ENCODE measurements at places on chromosomes 5 and 9.
A peak's percentile ranks its signal among the peaks of the same experiment; 100 is the strongest.

DNA sequence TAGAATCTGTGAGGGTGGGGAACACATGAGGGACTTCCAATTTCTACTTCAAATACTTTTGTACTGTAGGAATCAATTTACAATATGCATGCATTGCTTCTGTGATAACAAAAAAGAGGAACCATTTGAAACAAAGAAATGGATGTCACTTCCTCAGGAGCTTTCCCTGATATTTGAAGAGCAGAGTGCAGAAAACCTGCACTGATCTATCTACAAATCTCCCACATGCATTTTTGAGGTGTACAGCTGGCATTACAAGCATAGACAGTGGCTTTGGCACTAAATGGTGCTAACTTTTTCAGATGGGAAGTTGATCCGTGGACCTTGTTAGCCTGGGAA lies 27.7 kb downstream of the YIPF5 start:
- no peak for DNase-seq

- DNase-seq: no peak
Measured at GRCh38 chr9:84751921-84752320, 82.4 kb downstream of the NTRK2 start.

- peak; percentile 81 for DNase-seq
Measured at GRCh38 chr9:132768932-132769905, 99.0 kb downstream of the GTF3C4 start.

GRCh38 chr9:127058645-127059021 lies 63.8 kb downstream of the ANGPTL2 start:
- DNase-seq: no peak

DNA sequence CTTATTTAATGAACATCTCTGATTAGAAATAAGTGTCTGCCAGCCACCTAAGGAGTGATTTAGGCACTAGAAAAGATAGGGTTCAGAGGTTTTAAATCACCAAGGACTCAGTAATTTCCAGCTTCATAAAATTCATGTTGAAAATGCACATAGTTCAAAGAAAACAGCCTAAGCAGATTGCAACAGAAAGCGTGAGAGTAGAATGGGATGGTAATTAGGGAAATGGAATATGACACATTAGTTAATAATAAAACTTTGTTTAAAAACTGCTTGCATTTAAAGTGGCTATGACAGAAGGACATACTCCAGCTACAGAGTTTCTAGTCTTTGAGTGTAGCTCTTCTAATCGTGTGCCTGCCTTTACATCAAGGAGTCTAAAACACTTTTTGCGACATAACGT lies 490.8 kb downstream of the TLE4 start:
- DNase-seq: no peak

DNA sequence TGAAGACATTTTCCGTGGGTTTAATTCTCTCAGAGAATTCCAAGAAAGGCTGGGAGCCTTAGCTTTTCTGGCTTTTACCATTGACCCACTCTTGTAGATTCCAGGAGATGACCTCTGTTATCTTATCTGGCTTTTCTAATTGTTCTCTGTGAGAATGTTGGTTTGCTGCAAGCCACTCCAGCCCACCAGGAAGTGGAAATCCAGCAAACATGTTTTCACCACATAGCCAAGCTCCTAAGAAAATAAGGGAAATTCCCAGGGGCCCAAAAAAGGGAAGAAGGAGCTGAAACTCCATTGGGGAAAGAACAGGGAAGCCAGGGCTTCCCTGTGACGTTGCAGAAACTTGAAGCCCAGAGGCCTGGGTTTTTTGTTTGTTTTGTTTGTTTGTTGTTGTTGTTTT lies 19.7 kb downstream of the GPR107 start:
- peak; percentile 17 for DNase-seq

GRCh38 chr5:148397968-148398595 lies 14.3 kb downstream of the FBXO38 start:
- DNase-seq: peak; percentile 37
